ENCODE measurements at places on chromosomes 7 and 10.

GRCh38 chr7:108294595-108294994 lies 161.6 kb downstream of the NRCAM start:
- DNase-seq = no peak

- no peak for DNase-seq
Observed at GRCh38 chr7:8597565-8597964, 164.2 kb downstream of the NXPH1 start.

DNA sequence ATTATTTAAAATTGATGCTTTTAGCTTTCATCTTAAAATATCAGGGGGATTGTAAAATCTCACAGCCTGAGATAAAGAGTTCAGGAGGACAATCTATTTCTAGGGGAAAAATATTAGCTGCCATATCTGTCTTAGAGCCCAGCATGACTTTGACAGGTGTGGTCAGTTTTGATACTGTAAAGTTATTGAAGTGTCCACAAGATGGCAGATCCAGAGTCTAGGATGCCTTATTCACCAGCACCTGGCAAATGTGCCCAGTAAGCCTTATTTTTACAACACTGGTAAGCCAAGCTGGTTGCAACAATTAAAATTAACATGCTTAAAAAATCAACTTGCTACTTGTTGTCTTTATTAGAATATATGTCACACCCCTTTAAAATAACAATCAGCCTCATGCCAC lies 579.3 kb downstream of the SH2D4B start:
- peak; percentile 2 for DNase-seq

DNA sequence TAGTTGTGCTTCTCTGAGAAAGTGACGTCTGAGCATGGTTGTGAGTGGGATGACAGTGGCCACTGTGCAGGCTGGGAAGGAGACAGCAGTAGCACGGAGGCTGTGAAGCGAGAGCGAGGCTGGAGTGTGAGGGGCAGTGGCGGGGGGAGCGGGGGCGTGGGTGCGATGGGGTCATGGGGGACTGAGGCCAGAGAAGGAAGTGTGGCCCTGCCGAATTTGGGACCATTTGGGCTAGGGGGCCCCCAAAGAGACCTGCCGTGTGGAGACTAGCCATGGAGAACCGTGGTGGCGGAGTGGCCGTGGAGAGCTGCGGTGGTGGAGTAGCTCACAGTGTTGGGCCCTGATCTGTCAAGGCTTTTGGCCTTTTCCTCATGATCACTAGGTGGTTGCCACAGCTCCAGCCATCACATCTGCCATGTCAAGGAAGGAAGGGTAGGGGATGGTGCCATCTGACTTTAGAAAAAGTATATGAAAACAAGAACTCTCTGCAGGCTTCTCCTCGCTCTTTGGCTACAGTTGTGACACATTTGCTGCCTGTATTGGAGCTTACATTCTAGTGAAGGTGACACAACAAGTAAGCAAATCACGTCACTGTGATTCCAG lies 61.4 kb downstream of the MGMT start:
- DNase-seq = no peak

DNA sequence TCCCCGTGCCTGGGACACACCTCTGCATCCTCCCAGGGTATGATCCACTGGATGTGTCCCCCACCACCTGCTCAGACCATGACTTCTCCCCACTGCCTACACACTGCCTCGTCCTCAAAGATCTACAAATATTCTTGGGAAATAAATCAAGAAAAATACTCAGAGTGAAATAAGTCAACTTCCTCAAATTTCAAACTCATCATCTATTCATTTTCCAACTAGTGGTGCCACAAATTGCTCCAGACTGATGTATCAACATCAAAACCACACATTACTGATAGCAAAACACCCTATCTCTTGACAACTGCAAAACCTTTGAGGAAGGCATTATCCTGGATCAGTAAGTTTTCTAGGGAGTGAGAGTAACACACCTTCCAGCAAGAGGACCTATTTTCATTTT lies 87.7 kb downstream of the GRB10 start:
- DNase-seq = no peak

DNA sequence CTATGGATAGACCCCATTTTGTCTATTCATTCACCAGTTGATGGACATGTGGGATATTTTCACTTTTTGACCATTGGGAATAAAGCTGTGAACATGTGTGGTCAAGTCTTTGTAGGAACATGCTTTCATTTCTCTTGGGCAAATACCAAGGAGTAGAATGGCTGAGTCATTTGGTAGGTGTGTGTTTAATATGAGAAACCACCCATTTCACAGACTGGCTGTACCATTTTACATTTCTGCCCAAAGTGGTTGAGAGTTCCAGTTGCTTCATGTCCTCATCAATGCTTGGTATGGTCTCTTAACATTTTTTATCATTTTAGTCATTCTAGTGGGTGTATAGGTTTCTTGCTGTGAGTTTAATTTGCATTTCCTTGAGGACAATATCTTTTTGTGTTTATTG lies 124.9 kb upstream of the RHEB start:
- no peak for DNase-seq

- peak; percentile 87 for DNase-seq
Observed at GRCh38 chr7:157211690-157212089, 73.0 kb downstream of the UBE3C start.

DNA sequence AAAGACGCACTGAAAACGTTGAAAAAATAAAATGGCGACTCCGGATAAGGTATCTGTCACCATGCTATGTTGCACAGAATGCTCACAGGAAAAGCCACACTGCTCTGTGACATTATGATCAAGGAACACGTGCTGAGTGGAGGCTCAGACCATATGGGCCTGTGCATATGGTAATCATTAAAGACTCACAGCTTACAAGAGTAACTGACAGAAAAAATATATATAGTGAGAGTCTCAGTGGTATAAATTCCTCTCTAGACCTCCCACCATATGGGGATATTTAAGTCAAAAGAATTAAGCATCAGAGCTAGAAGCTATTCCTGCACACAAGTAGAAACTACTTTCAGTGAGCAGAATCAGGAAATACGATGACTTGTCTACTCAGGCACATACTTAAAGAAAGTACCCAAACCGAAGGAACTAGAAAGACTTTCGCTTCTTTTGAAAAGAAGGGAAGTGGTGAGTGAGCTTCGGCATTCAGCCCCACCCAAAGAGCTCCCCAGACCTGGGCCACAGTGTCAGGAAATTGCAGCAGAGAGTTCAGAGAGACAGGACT lies 65.1 kb upstream of the MPP7 start:
- DNase-seq = peak; percentile 34

DNA sequence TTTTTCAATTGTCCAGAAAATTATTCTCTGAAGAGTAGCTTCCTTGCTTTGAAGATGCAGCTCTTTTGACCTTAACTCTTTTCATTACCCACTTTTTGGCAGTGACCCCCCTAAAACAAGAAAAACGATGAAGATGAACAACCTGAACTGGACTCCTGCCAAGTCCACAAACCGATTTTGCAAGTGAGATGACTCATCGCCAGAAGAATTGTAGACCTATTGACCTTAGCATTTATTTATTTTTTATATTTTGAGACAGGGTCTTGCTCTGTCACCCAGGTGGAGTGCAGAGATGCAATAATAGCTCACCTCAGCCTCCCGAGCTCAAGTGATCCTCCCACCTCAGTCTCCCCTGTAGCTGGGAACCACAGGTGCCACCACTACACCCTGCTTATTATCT lies 859.2 kb downstream of the GATA3 start:
- no peak for DNase-seq

GRCh38 chr10:95837356-95837776 lies 70.4 kb upstream of the CC2D2B start:
- no peak for DNase-seq

- no peak for DNase-seq
Observed at GRCh38 chr10:106625751-106626150, 538.8 kb downstream of the SORCS1 start.

DNA sequence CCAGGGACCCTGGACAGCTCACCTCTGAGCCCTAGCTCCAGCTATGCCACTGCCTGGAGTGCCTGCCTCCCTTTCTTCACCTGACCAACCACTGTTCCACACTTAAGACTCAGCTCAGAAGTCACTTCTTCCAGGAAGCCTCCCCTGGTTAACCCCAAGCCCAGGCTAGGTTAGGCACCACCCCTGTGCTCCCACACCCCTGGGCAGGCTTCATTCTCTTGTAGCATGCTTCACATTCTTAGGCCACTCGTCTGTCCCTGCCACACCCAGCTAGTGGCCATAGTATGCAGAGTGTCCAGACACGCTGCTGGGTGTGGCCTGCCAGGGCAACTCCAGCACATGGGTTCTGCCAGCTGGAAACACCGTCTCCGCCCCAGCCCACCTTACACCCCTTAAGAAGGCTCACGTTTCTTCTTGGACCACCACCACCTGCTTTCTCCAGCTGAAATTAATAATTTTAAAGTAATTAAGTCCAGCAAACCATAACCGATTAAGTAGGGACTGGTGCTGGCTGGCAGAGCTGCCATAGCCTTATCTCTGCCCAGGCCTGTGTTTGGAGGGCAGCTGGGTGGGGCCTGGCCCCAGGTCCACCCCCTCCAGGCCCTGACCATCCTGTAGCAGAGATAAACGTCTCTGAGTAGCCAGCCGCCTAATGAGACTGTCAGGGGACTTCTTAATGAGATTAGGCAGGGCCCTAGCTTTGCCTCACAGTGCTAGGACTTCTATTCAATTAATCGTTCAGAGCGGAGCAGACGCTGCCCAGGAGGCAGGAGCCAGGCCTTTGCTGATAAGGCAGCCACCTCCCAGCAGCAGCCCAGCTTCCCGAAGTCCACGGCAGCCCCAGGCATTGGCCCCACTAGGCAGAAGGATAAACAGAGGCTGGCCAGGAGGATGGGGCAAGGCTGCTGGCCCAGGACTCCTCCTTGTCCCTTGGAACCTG lies 20.5 kb downstream of the GRID1 start:
- DNase-seq = peak; percentile 55

GRCh38 chr7:57348646-57349269 lies 101.2 kb upstream of the ZNF716 start:
- DNase-seq = no peak

DNA sequence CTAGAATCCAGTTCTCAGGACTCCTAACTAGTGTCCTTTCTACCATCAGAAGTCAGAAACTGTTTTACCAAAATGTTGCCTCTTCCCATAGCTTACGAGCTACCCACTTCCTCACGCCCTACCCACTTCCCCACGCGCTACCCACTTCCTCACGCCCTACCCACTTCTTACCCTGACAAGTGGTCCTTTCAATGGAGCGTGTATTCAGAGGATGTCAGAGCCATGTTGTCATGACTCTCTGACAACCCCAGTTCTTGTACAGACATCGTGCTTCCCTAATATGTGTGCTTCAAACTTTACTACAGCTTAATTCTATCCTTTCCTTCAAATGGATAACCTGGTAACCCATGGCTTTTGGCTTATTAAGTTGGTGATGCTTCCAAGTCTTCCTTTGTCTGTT lies 84.8 kb upstream of the PHF14 start:
- DNase-seq = no peak

DNA sequence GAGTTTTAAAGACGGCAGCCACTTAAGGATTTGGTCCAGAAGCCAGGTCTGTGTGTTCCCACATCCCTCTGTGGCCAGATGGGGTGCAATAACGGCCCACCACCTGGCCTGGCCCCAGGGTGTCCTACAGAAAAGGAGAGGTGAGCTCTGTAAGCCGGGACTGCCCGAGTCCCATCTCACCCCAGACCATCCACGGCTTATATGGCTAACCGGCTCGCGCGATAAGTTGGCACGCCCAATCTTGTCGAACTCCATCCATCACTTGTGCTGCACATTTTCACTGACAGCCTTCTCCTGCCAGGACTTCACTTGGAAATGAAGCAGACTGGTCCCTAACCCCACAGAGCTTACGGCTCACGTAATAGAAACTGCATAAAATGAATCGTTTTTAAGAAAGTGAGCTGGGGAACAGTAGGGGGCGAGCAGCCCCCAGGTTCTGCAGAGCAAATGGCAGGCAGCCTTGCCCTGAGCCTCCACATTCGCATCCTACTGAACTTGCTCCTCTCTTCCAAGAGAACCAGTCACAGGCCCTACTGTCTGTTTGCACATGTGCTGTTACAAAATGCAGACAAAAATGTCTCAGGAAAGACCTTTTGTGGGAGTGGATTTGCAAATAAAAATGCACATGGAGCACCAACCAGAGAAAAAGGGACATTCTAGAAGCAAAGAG lies 98.2 kb downstream of the TNS3 start:
- DNase-seq = no peak

DNA sequence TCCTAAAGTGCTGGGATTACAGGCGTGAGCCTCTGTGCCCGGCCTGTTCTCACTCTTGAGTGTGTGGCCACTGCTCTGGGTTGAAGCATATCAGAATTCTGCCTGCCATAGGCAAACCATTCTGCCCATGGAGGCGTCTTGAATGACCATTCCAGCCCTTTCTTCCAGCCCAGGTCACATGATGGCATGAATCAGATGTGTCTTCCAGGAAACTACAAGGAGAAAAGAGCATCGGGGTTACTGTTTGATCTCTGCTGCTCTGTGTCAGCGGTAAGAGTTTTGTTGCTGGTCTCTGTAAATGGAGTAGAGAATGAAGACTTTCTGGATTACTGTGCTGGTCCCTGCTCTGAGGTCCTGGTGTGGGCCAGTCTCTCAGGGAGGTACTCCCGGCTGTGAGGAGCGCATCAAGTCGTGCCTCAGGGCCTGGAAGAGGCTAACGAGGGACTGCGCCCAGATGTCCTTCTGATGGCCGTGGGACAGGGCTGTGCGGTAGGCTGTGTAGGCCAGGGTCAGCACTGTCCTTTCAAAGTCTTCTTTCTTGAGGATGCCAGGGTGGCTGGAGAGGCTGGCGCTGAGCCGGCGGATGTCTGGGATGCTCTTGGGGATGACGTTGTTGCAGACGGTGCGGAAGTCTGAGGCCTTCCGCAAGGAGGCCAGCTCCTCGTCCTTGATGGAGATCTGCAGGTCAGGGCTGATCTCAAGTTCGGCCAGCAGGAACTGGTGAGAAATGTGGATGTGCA lies 5.8 kb upstream of the SLC13A4 start:
- DNase-seq = no peak

DNA sequence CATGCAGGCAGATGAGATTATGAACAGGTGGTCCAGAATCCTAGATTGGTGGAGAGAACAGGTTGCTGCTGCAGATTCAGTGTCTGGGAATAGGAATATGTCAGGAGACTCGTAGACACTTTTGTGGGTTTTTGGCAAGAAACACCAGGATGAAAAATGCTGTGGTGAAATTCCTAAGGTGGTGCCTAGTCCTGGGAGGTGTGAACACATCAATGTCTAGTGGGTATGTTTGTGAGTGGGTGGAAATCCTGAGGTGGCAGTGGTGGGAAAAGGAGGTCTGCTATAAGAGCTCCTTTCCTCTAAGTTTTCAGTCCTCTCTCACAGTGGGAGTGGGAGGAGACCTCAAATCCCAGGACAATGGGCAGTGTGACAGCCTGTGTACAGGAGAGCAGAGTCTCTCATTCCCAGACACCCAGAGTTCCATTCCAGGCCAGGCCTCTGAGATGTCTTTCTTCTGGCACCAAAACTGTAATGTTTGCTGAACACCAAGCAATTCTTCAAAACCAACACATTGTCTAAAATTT lies 5.1 kb downstream of the ERV3-1 start:
- DNase-seq = no peak

Data from NCI-H524 (cell line).